Amniotic epithelial cell (primary cell): ENCODE measurements at places on chromosomes 1 and 21.

GRCh38 chr1:9361630-9362260 is 69.1 kb downstream of the SPSB1 start:
- peak; percentile 29 for DNase-seq

DNA sequence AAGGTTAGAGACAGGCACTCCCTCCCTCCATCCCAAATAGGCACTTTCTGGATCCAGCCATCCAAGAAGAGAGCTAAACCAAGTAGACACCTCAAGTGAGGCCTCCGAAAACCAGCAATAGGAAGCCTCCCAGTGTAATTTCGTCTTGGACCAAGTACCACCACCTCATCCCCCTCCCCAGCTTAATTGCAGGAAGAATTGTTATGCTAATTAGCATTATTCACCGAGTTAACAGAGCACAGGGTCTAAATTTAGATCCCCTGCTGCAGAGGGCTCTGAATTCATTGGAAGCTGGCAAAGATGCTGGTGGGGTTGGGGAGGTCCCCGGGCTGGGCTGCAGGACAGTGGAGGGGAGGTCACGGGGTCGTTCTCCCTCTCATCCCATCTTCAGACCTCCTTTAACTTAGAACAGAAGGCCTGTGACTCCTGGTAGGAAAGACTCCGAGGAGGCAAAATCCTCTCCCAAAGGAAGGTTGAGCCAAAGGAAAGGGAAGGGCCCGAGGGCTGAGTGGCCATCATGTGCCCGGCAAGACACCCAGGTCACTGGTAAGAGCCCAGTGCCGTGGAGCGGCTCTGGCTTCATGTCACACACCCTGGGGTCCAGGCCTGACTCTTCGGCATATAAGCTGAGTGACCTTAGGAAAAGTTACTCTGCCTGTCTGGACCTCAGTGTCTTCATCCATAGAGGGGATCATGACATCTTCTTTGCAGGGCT is 209.2 kb upstream of the GRIK3 start:
- no peak for DNase-seq

GRCh38 chr1:32362474-32363313 is at the start of the genes FAM229A and TSSK3:
TSS of gene FAM229A (minus strand) at chr1:32362485. CDS start at chr1:32362091, 394 bp downstream.
TSS of gene TSSK3 (plus strand) at chr1:32362539. CDS start at chr1:32362702, 163 bp downstream.
- DNase-seq: no peak

DNA sequence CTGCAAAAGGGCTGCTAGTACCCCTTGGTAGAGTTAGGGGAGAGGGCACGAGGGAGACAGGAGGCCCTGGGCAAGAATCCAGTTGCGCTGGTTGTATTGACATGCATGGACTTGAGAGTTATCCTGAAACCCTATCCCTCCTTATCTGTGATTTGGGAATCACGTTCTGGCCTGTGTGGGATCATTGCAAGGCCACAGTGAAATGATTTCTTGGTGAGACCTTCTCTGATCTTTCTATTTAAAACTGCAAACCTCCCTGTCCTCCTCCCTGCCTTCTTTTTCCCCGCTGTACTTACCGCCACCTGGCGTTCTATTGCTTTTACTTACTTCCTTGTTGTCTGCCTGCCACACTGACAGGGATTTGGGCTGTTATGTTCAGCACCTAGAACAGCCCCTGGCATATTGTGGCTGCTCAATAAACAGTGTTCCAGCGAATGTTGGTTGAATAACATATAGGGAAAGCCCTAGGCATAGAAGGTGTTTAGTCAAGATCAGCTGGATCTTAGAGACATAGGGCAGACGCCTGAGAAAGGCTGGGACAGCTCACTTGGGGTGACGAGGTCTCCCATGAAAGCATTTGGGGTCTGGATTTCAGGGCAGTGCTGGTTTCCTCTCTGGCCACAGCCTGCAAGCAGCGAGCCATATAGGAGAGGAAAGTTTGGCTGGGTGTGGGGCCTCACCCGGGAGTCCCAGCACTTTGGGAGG is 25.6 kb downstream of the ALPL start:
- DNase-seq: peak; percentile 66

GRCh38 chr1:116766616-116767469 is 12.6 kb downstream of the CD2 start:
- DNase-seq: no peak

DNA sequence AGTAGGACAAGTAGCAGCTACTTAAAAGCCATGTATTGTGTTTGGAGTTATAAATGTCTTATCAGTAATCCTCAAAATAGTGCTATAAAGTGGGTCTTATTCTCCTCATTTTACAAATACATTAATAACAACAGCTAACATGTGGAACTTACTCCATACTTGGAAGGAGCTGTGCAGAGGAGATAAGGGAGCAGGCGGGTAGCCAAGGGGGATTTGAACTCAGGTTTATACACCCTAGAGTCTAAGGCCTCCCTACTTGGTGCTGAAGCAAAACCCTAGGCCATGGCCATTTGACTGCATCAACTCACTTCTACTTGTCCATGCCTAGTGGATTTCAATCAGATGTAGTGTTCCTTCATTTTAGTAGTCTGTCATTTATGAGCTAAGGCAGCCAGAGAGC is 72.1 kb downstream of the LMO4 start:
- DNase-seq: no peak

DNA sequence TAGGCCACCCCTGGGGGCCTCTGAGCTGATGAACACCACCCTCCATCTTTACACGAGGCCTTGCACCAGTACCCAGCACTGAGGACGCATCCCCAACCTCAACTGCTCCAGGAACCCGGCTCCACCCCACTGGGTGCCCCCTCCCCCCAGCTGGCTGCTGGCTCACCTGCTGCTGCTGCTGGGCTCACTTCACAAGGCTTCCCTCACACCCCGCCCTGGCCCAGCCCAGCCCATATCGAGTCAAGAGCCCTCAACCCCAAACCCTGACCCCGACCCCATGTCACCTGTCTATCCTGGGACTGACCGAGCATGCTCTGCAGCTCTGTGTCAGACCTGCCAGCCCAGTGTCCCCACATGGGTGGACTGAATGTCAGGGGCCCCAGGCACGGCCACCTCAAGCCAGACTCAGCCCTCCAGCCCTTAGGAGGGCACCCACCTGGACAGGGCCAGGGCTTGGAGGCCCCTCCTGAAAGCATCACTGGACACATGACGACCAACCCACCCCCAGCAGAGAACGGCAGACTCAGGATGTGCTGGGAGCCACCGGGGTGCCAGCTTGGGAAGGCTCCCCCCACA is 21.4 kb downstream of the WNT9A start:
- DNase-seq: no peak

DNA sequence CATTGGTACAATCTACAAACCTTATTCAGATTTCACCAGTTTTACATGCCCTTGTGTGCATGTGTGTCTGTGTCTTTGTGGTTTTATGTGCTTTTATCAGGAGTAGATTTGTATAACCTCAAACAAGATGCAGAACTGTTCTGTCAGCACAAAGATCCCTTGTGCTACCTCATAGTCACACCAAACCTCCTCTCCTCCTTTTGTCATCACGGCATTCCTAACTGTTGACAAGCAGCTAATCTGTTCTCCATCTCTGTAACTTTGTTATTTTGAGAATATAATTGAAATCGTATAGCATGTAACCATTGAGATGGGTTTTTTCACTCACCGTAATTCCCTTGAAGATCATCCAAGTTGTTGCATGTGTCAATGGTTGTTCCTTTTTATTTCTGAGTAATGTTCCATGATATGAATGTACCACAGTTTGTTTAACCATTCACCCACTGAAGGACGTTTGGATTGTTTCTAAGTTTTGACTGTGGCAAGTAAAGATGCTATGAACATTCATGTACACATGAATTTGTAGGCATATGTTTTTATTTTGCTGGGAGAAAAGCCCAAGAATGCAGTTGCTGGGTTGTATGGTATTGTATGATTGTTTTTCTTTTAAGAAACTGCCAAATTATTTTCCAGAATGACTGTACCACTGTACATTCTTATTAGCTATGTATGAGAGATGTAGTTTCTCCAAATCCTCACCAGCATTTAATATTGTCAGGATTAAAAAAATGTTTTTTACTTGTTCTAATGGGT is 78.1 kb upstream of the B3GALT2 start:
- DNase-seq: peak; percentile 19

DNA sequence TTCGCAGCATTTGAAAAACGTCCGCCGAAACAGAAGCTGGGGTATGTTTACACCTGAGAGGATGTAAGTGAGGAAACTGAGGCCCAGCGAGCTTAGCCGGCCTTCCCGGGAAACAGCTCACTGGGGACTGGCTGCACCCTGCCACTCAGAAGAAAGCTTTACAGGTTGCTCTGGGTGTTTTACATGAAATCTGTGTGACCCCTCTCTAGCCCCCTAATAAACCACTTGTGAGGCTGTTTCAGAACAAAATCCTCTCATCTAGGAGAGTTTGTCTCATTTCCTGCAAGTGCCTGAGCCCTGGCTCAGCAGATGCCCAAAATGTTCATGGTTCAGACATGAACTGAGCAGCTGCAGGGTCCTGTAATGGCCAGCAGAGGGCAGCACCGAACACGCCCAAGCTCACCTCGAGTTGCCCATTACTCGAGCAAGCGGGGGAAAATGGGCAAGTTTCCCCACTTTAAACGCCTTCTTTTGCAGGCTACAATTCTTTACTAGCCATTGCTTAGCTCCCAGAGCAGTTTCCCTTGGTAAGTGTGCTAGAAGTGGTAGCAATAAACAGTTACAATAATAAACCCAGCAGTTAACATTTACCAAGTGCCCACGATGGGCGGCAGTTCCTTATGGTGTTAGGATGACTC is 76.4 kb downstream of the FHAD1 start:
- DNase-seq: peak; percentile 64

- DNase-seq: no peak
Observed at GRCh38 chr1:55131218-55131617, 83.9 kb downstream of the USP24 start.

- no peak for DNase-seq
Observed at GRCh38 chr21:32182449-32182848, 96.4 kb downstream of the MIS18A start.

GRCh38 chr1:17502326-17502778 is 37.1 kb upstream of the ARHGEF10L start:
- DNase-seq: peak; percentile 73

DNA sequence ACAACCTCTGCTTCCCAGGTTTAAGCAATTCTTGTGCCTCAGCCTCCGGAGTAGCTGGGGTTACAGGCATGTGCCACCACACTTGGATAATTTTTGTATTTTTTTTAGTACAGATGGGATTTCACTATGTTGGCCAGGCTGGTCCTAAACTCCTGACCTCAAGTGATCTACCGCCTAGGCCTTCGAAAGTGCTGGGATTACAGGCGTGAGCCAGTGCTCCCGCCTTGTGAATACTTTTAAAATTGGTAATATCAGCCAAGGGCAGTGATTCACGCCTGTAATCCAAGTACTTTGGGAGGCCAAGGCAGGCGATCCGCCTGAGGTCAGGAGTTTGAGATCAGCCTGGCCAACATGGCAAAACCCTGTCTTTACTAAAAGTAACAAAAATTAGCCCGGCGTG is 33.7 kb downstream of the ZYG11B start:
- DNase-seq: peak; percentile 12

DNA sequence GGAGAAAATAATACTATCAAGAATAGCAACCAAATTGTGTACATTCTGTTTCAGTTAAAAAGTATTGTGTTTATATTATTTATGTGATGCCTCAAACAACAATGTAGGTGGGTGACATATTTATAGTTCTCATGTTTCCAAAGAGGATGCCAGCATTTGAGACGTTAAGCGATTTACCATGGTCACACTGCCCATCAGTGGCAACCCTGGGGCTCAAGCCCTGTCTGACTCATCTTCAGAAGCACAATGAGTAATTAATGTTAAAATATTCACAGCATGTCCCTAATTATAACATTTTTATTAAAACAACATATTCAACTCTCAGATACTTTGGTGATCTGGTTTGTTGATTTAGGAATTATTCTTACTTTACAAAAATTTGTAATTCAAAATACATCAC is 409.4 kb downstream of the BRINP3 start:
- DNase-seq: no peak

- DNase-seq: no peak
Observed at GRCh38 chr1:59429656-59430055, 132.8 kb downstream of the FGGY start.

- DNase-seq: no peak
Observed at GRCh38 chr1:89974256-89974655, 20.7 kb upstream of the ZNF326 start.

DNA sequence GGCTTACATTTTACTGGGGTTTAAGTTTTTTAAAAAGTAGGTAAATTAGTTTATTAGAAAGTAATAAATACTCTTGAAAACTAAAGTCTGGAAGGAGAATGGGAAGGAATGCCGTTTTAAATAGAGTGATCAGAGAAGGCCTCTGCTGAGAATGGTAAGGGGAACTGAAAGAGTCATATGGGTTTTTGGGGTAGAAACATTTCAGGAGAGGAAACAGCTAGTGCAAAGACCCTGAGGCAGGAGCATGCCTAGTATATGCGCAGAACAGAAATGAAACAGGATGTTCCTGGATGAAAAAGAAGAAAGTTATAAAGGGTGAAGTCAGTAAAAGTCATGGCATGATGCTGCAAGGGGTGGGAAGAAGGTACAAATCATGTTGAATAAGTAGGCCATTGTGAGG is 38.9 kb downstream of the ZC3H11B start:
- no peak for DNase-seq

GRCh38 chr1:83836543-83836942 is 162.4 kb downstream of the TTLL7 start:
- no peak for DNase-seq

- peak; percentile 87 for DNase-seq
Observed at GRCh38 chr1:234621657-234622335, 11.8 kb upstream of the IRF2BP2 start.

DNA sequence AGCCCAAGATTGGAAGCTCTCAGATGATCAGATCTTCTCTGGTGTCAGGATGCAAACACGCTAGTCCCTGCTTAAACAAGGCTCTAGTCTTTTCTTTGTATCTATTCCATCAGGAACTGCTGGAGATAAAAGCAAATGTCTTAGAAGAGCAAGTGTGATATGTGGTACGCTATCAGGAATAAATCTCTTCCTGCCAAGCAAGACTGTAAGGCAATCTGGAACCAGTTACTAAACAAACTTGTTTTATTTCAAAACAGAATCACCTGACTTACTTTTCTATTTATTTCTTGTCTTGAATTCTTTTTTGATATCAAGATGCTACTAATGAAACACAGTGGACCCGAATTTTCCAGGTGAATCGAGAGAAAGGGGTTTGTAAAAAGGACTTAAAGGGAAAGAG is 139.9 kb upstream of the ZNF644 start:
- no peak for DNase-seq

- DNase-seq: no peak
Observed at GRCh38 chr21:22691658-22692057, 1693.4 kb downstream of the NCAM2 start.

- DNase-seq: no peak
Observed at GRCh38 chr1:90295534-90295933, 300.6 kb downstream of the ZNF326 start.

GRCh38 chr1:221739018-221739676 is 2.7 kb downstream of the DUSP10 start:
- DNase-seq: no peak

GRCh38 chr1:200724064-200724463 is 14.6 kb upstream of the CAMSAP2 start:
- DNase-seq: no peak

GRCh38 chr1:61504305-61504704 is 220.6 kb downstream of the TM2D1 start:
- no peak for DNase-seq

DNA sequence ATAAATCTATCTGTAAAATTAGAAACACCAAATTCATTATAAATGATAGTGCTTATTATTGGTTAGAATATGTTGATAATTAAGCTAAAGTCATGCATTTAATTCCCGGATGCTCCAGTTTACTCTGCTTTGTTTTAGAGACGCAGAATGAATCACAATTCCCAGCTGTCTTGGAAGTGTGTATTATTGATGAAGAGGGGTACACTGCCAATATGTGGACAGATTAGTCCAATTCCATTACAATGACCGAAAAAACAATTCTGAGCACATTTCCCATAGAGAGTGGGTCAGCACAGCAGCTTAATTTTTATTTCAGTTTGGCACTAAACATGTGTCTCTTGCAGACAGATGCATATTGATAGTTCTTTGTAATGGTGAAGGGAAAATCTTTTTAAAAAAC is 146.7 kb downstream of the KCNT2 start:
- DNase-seq: no peak
